ENCODE measurements at places on chromosomes 6 and 20.

GRCh38 chr20:21101453-21101931 lies 4.7 kb downstream of the LINC00237 start:
- no peak for DNase-seq

DNA sequence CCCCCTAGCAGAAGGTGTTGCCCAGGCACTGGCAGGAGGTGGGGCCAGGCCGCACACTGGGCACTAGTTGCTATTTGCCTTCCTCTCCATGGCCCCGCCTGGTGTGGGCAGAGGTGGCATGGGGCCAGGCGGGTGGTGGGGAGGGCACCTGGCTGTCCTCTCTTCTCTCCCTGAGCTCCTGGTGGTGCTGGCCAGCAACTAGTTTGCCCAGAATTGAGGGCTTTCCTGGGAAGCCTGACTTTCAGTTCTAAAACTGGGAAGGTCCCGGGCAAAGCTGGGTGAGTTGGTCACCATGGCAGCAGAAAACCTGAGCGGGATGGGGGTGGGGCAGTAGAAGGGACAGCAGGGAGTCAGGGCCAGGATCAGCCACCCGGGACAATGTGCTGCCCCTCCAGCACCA lies 48.2 kb downstream of the RBM38 start:
- no peak for DNase-seq

- DNase-seq = no peak
Observed at GRCh38 chr20:51667002-51667408, 101.2 kb downstream of the ATP9A start.

DNA sequence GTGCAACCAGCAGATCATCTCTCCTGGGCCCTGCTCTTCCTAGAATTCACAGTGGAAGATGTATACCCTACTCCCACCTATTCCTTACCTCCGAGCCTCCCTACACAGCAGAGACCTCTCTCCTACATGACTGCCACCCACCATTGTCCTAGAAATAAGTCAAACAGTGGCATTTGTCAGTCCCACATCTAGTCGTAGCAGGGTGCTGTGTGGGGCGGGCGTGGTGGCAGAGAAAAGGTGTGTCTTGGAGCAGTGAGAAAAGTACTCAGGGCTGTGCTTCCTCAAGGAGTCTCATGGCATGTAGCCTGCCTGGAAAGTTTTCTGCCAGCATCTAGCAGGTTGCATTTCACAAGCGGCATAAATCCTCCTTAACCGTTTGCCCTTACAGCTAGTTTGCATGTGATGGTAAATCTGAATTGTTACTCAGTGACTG lies 59.4 kb upstream of the PTGIS start:
- DNase-seq = no peak

GRCh38 chr20:37396416-37397075 lies 50.6 kb downstream of the SRC start:
- DNase-seq = no peak

- DNase-seq = no peak
Observed at GRCh38 chr20:32483351-32484224, 101.5 kb downstream of the NOL4L start.

DNA sequence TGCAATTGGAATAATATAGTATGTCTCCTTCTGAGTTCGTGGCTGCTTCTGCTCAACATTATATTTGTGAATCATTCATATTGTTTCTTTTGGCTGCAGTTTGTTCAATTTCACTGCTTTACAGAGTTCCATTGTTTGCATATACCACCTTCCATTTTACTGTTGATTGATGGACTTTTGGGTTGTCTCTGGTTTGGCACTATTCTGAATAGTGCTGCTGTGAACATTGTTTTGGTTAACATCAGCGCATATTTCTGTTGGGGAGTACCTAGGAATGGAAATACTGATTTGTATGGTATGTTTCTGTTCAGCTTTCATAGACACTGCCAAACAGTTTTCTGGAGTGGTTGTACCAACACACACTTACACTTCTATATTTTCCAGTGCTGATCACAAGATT lies 46.9 kb downstream of the UST start:
- DNase-seq = no peak

- no peak for DNase-seq
Observed at GRCh38 chr6:85464722-85465150, 14.9 kb downstream of the NT5E start.

- no peak for DNase-seq
Observed at GRCh38 chr6:105757512-105758200, 328.5 kb upstream of the PRDM1 start.

- no peak for DNase-seq
Observed at GRCh38 chr6:144331491-144331969, 46.4 kb downstream of the UTRN start.

DNA sequence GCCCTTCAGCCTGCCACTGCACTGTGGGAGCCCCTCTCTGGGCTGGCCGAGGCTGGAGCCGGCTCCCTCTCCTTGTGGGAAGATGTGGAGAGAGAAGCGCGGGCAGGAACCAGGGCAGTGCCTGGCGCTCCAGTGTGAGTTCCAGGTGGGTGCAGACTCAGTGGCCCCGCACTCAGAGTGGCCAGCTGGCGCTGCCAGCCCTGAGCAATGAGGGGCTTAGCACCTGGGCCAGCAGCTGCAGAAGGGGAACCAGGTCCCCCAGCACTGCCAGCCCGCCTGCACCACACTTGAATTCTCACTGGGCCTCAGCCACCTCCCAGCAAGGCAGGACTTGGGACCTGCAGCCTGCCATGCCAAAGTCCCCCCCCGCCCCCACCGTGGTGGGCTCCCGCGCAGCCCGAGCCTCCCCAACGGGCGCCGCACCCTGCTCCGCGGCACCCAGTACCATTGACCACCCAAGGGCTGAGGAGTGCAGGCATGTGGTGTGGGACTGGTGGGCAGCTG lies 205.9 kb downstream of the CLVS2 start:
- DNase-seq = no peak

DNA sequence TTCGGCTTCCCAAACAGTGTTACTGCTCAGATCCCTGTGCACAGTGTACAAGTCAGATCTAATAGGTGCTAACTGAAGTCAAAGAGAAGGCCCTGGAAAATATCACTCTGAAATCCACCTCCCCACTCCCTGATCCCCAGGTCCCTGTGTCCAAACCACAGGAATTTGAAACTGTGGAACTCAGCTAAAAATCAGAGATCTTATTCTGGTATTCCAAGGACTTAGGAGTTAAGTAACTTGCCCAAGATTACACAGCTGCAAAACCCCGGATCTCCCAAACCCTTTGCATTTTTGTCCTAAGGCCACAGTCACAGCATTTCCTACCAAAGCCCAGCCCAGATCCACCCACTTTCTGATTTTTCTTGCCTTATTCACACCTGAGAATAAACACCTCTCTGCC lies 32.3 kb upstream of the SLC23A2 start:
- no peak for DNase-seq

GRCh38 chr20:17128206-17128605 lies 98.6 kb upstream of the PCSK2 start:
- DNase-seq = no peak

- DNase-seq = no peak
Observed at GRCh38 chr6:128347123-128347522, 173.3 kb downstream of the PTPRK start.

GRCh38 chr20:17568045-17568788 lies 1.7 kb upstream of the DSTN start:
- no peak for DNase-seq

DNA sequence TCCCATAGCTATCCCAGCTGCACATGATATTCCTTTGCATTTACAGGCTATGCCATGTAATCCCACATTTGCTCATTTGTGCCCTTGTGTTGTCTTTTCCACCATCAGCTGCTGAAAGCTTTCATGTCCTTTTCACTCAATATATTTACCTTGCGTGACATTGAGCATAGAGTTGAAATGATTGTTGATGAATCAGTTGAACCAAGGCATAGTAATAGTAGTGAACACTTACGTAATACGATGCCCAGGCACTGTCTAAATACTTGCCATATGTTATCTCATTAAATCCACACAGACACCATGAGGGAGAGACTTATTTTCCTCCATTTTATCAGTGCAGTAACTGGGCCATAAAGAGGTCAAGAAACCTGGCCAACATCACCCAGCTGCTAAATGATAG lies 13.1 kb downstream of the RNF8 start:
- no peak for DNase-seq

- DNase-seq = no peak
Observed at GRCh38 chr6:98036344-98036923, 753.4 kb upstream of the MMS22L start.

DNA sequence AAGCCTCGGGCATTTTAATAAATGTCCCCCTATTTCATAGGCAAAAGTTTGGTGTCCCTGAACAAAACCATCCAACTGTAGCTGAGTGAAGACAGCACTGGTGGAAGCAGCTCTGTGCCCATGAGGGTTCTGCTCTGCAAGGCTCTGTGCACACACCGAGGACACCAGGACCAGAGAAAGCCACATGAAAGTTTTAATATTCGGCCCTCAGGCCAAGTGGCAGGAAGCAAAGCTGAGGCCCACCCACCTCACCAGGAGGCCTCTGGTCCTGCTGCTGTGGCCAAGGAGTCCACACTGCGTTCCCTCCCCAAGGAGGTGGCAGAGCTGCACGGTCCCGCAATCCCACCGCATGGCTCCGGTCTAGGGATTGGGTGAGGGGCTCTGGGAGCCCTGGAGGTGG lies 62.6 kb upstream of the RPS6KA2 start:
- DNase-seq = no peak

DNA sequence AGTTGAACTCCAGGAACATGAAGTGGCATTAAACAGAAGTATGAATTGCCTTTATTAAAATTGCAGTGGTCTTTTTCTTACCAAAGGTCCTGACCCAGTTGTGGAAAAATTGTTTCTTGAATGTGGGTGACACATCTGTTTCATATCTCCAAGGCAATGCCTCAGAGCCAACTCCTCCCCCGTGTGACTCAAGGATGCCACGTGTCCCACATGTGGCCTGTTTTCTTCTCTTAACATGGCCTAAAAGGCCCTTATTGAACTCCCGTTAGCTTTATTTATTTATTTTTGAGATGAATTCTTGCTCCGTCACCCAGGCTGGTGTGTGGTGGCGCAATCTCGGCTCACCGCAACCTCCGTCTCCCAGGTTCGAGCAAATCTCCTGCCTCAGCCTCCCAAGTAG lies 128.4 kb upstream of the ESR1 start:
- no peak for DNase-seq

DNA sequence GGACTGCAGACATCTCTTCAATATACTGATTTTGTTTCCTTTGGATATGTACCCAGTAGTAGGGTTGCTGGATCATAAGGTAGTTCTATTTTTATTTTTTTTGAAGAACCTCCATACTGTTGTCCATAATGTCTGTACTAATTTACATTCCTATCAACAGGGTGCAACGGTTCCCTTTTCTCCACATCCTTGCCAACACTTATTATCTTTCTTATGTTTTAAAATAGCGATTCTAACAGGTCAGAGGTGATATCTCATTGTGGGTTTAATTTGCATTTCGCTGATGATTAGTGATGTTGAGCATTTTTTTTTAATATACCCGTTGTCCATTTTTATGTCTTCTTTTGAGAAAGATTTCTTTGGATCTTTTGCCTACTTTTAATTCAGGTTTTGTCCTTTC lies 2.0 kb upstream of the TP53RK start:
- DNase-seq = no peak

DNA sequence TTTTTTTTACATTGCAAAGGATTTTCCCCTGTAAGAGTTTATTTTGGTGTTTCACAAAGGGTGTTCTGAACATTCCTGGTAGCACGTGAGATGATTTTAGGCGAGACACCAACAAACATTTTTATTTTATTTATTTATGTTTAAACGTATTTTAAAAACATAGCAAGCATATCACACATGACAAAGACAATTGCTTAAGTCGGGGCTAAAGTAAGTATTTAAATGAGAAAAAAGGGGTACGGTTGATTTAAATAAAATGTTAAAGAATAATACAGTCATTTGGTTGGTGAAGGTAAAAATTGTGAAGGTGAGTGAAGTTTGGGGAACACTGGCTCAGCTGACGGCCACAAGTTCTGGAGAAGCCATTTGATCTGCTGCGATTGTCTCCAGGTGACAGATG lies 129.7 kb downstream of the BMP7 start:
- no peak for DNase-seq

DNA sequence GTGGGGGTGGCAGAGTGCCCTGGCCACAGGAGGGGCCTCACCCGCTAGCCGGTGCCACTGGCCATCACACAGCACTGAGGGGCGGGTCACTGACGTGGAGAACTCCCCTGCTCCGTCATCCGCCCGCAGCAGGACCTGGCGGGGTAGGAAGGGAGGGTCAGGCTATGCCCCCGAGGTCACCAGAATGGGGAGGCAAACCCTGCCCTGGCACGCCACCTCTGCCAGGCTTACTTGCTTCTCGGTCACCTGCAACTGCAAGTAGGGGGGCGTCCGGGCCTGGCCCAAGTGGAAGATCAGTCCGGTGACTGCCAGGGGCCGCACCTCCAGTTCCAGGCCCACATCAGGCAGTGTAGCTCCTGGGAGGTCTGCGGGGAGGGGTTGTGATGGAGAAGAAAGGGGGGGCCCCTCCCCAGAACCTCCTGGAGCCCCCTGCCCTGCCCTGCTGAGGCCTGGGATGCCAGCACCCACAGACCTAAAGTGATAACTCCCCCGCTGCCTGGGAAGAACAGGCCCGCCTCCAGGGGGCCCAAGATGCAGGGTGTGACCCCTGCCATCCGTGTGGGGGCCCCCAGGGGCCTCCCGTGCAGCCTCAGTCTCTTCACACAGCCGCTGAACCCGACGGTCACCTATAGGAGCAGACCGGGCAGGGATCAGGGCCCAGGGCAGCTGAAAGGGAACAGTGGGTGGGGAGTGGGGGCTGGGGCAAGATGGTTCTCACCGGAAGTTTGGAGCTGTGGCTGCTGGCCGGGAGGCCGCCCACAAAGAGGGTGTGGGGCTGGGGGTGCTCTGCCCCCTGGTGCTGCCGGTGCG lies 7.4 kb downstream of the ADRM1 start:
- no peak for DNase-seq

- no peak for DNase-seq
Observed at GRCh38 chr6:120328521-120328920, 979.0 kb upstream of the MAN1A1 start.

DNA sequence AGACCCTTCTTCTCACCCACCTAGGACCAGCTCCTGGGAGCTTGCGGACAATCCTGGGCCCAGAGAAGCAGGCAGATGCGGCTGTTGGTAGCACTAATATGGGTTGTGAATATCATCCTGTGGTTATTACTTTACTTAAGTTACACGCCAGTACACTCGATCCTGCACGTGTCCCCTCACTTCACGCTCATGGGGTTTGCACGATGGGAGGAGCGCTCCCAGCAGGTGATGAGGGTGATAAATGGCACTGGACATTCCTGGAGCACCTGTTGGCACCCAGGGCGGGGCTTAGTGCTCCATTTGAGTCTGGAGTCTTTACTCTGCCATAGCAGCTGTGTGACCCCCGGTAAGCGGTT lies 335.1 kb downstream of the PREX1 start:
- no peak for DNase-seq

DNA sequence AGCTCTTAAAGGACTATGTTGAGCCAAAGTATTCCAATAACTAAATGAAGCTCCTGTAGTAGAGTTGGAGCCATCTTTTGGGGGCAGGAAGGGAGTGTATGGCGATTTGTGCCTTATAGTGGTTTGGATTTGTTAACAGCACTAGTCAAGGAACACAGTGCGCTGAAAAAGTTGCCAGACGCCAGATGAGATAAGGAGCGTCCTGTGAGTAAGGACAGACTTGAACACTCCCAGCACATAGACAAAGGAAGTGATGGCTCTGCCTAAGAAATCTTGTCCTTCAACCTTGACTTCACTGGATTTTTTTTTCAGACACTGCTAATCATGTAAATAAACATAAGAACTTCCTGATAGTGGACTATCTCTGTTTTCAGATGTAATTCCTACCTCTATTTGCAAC lies 136.9 kb downstream of the TRMT11 start:
- DNase-seq = no peak

Data from SK-N-MC (cell line).